Activated T-helper 1 cell treated with Interleukin-2 at 50 U/mL for 16 hours (primary cell): ENCODE measurements at places on chromosomes 6 and 20.

DNA sequence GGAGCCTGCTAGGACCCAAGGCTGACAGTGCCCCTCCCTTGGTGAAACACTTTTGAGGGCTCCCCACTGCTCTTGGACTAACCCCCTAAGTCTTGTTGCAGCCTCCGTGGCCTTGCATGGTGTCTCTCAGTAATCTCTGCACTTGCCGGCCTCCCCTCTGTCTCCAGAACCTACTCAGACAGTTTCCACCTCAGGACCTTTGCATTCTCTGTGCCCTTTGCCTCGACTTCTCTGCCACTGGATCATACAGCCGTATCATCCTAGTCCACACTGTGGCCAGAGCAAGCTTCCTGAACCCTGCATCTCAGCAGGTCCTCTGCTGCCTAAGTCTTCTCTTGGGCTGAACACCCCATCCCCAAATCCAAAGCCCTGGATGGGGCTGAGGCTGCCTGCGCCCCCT, 152.0 kb upstream of the PTPN1 start:
- no peak for DNase-seq

DNA sequence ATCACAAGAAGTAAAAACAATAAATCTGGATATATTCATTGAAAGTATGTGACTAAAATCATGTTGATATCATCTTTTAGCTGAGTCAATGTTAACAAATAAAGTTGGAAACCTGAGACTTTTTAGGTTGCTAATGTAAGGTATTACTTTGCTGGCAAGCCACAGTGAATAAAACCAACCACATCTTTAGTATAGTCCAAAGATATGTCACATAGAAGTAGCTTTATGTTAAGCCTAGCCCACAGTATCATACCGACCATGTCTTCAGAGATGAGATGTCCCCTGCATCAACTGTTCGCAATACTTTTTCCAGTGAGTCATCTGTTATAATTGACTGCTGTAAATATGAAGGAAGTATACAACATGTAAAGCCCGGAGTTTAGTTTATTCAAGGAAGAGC, 107.6 kb upstream of the MCHR2 start:
- no peak for DNase-seq

- DNase-seq: no peak
Observed at GRCh38 chr6:45727819-45728449, 287.7 kb downstream of the CLIC5 start.

GRCh38 chr20:63411898-63412631, 50.9 kb upstream of the CHRNA4 start:
- DNase-seq: no peak

- no peak for DNase-seq
Observed at GRCh38 chr6:140134224-140134623, 759.8 kb upstream of the CITED2 start.

DNA sequence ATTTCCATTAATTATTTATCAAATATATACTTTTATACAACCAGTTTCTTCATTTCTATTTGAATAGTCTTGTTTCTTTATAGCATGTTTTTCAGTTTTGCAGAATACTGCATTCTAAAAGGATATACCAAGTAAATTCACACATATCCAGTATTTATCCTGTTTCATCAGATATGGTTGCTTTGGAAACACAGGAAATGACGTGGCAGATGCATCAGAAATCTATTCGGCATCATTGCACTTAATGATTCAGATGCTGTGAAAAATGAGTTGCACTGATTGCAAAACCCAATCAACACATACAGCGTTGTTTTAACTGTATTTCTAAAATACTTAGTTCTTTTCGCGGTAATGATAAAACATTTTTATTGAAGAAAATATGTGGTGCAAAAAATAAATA, 594.9 kb downstream of the CDH26 start:
- DNase-seq: no peak

DNA sequence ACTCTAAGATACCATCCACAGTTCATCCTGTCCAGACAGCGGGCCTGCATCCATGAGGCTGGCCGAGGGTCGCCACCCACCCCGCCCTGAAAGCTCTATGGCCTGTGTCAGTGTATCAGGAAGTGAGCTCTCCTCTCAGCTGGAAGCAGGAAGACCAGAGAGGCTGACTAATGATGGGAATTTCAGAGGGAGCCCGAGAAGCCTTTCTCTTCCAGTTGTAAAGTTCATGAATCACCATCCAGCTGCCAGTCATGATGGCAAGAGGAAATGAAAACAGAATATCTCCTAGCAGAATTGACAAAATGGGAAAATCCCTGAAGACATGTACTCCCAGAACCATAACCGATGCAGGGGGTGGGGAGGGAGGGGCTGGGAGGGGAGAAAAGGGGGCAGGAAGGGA, 109.6 kb upstream of the RPS6KA2 start:
- DNase-seq: no peak

DNA sequence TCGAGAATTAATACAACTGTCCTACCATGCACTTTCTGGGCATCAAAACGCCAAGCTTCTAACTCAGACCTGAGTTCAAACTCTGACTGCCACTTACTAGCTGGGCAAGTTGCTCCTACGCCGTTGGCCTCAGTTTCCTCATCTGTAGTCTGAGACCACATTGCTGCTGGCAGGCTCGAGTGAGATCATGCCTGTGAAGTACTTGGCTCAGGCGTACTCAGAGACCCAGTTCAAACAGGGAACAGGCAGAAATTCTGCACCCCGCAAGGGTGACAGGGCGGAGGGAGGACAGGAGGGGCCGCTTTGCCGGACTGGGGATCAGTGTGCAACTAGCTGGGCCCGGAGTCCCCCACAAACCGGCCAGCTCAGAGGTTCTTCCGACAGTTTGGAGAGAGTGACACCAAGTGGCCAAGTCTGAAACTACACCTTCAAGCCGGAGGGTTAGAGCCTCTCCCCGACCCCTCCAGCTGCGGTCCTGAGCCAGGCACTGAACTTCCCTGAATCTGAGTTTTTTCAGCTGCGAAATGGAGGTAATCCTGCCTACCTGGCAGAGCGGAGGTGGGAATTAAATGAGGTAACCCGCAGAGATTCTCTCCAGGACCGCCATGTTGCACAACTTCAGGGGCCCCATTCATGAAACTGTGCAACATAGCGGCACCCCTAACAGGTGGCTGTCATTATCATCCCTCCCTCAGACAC, 46.0 kb upstream of the PTPN1 start:
- DNase-seq: peak; percentile 41

DNA sequence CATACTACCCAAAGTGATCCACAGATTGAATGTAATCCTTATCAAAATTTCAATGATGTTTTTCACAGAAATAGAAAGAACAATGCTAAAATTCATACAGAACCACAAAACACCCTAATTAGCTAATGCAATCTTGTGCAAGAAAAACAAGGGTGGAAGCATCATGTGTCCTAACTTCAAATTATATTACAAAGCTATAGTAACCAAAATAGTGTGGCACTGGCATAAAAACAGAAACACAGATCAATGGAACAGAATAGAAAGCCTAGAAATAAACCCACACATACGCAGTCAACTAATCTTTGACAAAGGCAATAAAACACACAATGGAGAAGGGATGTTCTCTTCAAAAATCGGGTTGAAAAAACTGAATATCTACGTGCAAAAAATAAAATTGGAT, 131.1 kb downstream of the TASP1 start:
- no peak for DNase-seq

GRCh38 chr6:31094389-31094881, 17.9 kb downstream of the C6orf15 start:
- peak; percentile 42 for DNase-seq

DNA sequence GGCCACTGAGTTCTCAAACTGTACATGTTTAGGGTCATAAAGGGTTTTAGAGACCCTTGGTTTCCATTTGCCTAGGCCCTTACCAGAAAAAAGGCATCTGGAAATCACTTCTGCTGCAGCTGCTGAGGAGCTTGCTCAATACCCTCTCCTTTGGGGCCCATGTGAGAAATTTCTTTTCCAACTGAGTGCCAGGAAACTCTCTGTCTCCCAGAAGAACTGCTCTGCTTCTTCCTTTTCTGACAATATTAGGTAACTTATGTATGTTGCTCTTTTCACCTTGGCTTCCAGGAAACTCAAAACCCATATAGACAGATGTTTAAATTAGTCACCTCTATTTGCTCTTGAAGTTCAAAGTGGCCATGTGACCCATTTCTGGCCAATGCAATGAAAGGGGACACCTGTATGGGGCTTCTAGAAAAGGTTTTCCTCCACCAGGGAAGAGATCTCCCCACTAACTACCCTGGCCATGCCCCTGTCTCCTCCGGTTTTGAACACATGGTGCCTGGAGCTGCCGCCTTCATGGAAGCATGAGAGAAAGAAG, 121.6 kb downstream of the PREX1 start:
- no peak for DNase-seq

- no peak for DNase-seq
Observed at GRCh38 chr6:99384507-99384906, 9.5 kb downstream of the COQ3 start.

- no peak for DNase-seq
Observed at GRCh38 chr6:169530752-169531123, 171.1 kb downstream of the WDR27 start.

GRCh38 chr6:136134268-136134667, 115.8 kb downstream of the MTFR2 start:
- DNase-seq: no peak

GRCh38 chr6:107490566-107491137, 735 bp downstream of the SOBP start:
- no peak for DNase-seq

DNA sequence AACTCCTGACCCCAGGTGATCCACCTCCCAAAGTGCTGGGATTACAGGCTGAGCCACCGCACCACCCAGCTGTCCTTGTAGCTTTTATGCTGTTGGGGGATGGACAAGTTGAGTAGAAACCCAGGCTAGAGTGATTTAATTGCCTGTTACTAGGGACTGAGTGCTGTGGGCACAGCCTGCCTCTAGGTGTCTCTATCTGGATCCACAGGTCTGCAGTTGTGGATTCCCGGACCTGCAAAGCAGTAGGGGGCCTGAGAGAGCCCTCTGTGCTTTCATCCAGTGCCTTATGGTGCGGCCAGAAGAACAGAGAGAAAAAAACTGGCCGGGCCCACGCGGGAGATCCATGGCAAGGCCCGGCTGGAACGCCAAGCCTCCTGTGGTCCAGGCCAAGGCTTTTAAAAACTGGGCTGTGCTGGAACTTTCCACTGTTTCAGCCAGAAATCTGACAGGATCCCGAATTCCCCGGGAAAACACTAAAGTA, 5.2 kb downstream of the SIRPA start:
- DNase-seq: no peak

DNA sequence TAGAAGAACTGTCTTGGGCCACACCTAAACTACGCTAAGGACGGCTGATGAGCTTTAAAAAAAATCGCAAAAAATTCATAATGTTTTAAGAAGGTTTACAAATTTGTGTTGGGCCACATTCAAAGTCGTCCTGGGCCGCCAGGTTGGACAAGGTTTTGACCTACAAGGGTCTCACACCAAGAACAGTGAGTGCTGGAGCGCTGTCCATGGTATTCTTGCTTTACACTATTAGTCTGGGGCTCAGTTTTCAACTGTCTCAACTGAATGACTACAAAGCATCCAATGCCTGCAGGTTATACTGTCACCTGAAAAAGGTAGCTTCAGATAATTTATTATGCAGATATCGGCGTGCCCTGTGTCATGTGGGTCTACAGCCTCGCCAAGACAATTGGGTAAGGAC, 3.7 kb upstream of the FAXC start:
- no peak for DNase-seq

- no peak for DNase-seq
Observed at GRCh38 chr6:168180548-168181011, 101.6 kb upstream of the FRMD1 start.

DNA sequence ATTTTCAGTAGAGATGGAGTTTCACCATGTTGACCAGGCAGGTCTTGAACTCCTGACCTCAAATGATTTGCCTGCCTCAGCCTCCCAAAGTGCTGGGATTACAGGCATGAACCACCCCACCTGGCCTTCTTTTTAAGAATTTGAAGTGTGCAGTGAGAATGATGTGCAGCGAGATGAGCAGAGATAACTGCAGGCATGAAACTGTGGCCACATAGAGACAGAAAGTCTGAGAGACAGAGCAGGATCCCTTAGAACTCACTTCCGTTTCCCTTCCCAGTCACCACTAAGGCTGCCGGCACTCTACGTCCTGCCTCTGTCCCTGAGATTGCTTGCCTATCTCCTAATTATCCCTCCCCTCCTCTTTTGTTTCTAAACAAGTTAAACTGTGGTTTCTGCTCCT, 27.2 kb downstream of the IL22RA2 start:
- no peak for DNase-seq

GRCh38 chr20:41172296-41173140, 35.2 kb downstream of the PLCG1 start:
- DNase-seq: no peak

DNA sequence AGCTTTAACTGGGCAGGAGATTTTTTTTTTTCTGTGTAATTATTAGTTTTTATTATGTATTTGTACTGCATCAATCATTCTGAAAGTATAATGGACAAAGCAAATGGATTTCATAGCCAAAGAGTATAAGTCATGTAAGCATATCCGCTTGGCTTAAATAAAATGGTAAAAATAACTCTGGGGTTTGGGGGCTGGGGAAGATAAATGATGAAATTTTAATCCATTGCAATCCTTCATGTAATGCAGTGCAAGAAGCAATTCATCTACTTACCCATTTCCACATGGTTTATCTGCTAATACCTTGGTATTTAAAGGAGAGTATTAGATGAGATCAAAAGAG, 781.4 kb downstream of the QKI start:
- no peak for DNase-seq

DNA sequence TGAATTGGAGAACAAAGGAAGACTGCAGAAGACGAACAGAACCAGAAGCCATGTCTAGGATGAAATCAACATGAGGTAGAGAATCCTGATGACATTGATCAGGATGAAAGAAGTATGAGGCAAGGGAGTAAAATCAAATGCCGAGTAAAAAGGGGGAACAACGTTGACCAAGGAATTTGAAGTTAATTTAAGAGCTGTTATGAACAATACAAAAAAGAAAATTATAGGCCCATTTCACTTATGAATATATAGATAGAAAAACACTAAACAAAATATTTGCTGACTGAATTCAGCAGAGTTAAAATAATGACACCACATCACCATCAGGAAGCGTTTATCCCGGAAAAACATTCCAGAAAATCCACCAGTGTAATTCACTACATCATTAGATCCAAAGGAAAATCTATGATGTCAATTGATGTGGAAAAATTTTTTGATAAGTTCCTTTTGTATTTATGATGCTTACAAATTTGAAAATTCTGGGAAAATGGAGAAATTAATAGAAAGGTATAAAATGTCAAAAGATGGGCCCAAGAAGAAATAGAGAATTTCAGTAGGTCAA, 8.1 kb upstream of the CCN5 start:
- no peak for DNase-seq

- no peak for DNase-seq
Observed at GRCh38 chr6:91045161-91045560, 458.3 kb upstream of the MAP3K7 start.

DNA sequence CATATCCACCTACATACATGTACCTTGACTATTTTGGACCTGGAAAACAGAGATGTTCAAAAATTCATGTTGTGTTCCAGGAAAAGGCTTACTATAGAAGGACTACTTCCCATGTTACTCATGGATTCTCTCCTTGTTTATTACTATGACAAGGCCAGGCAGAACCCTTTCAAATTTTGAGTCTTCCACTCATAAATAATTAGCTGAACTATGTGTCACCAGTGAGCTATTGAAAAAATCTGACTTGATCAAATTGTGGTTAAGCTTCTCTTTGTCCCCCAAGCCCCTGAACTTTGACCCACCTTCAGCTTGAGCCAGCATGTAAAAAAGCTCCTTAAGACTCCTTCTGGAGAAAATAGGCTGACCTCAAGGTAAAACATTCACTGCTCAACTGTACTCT, 1142.8 kb upstream of the EYS start:
- DNase-seq: no peak

- no peak for DNase-seq
Observed at GRCh38 chr20:58233881-58234528, 5.6 kb upstream of the ANKRD60 start.

GRCh38 chr6:132819405-132820161, 5.2 kb downstream of the RPS12 start:
- no peak for DNase-seq
